ENCODE measurements at places on chromosomes 3 and 15.
A peak's percentile ranks its signal among the peaks of the same experiment; 100 is the strongest.

DNA sequence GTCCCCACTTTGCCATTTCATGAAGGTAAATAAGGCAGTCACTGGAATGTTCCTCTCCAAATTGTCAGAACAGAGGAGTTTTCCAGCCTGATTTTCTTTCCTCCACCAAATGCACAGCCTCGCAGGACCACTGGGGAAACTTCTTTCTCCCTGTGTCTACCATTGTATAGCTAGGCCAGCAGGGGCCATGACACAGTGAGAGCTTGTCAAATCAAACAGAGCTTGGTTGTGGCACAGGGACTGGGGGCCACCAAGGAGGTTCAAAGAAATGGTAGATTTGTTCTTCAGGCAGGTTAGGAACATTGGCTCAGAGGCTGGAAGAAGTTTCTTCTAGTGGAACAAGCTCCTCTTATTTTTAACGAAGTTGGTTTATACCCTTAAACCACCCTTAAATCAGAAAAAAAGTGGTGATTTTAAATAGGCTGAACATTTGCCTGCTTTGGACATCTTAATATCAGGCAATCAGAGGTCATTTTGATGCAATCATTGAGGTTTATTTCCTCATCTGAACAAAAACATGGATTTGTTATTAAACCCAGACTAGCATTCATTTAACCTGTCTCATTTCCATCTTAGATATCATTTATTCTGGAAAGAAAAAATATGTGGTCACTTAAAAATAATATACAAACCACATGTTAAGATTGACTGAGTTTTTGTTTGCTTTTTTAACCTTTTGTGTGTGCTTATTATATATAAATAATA is 105.6 kb downstream of the GTPBP8 start:
- no peak for DNase-seq

GRCh38 chr3:148319161-148319915 is 378.4 kb upstream of the AGTR1 start:
- DNase-seq: no peak

- no peak for DNase-seq
Measured at GRCh38 chr3:187049462-187050101, 89.7 kb downstream of the RPL39L start.

DNA sequence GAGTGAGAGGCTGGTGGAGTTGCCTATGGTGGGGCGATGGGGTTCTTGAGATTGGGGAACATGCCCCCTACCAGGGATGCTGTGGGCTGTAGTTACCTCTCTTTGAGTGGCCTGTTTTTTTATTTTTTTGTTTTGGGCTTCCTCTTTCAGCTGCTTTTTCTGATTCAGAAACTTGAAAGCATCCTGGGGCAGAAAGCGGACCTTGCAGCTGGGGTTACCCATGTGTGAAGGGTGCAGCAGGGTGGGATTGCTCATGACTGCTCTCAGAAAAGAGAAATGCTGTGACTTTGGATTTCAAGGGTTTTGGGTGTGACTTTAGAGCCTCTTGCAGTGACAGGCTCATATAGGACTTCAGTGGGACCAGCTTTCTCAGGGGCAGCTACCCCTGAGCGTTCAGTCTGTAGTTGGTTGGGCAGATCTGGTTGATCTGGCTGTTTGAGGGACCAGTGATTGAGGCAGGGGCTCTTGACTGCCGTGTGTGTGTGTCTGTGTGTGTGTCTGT is 1.8 kb downstream of the LIMD1 start:
- no peak for DNase-seq

DNA sequence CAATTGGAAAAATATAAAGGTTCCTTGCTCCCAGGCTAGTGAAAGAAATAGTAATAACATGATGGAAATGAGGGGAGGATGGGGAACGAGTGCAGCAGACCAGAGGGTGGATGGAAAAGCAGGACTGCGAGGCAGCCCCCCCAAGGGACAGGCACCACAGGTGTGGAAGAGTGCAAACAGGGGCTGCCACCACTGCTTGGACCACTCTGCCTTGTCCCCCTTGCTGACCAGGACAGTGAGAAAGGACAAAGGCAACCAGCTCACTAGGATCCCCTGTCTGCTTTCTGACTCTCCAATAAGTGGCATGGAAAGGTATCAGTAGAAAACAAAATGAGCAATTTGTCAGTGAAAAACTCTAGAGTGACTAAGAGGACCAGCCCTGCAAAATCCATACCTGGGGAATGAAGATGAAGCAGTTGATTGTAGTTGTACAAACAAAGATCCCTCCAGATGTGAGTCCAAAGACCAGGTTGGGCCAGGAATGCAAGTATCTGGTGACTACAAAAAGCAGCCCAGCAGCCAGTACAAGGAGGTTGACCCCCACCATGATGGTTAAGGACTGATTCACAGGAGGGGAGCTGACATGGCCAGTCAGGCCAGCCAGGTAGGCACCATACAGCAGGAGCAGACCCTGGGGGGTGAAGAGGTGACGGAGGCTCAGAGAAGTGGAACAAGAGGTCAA is 86.6 kb upstream of the GSK3B start:
- DNase-seq: no peak

GRCh38 chr15:95733931-95734330 is 596.6 kb upstream of the NR2F2 start:
- DNase-seq: no peak

GRCh38 chr3:195009616-195010015 is 261.3 kb downstream of the XXYLT1 start:
- no peak for DNase-seq

- DNase-seq: no peak
Measured at GRCh38 chr3:167867981-167868380, 132.5 kb downstream of the SERPINI1 start.

DNA sequence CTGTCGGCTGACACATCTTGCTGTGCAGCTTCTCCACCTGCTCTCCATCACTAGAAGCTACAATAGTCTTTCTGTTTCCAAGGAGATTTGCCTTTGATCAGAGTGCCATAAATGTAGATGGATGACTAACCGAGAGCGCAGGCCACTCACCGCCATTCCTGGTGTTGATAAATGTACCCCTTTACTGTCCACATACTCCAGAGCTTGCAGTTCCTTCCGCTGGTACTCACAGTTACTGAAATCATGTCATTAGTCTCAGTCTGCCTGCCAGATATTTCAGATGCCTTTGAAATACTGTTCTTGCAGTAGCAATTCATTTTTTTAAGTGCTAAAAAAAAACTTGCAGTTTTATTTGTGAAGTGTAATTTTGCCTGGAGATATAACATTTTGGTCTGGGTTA is 72.3 kb downstream of the BLM start:
- DNase-seq: no peak

DNA sequence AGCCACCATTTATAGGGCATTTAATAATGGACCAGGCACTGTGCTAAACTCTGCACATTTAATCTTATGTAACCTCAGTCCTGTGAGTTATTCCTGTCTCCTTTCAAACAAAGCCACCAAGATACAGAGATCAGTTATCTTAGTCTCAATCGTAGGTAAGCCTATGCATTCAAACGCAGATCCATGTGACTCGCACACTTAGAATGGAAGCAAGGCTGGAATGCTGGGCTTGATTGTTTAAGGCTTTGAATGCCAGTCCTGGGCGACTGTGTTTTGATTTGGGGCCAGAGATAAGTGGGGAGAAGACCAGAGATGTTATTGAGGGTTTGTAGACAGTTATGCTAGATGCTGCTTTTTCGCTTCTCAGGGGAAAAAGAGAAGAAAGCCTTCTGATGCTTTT is 22.2 kb downstream of the MED12L start:
- no peak for DNase-seq

DNA sequence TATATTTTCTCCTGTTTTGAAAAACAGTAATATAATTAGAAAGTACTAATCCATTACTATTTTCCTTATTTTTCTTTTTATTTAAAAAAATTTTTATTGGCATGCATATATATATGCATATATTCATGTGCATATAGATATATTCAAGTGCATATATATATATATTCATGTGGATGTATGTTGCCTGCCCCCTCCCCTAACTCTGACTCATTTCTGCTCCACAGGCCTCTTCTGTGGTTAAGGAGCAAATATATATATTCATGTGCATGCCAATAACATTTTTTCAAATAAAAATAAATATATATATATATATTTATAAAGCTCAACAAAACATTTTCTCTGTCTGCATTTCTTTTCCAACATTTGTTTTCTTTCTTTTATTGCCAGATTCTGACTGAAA is 13.6 kb upstream of the CORO2B start:
- no peak for DNase-seq

DNA sequence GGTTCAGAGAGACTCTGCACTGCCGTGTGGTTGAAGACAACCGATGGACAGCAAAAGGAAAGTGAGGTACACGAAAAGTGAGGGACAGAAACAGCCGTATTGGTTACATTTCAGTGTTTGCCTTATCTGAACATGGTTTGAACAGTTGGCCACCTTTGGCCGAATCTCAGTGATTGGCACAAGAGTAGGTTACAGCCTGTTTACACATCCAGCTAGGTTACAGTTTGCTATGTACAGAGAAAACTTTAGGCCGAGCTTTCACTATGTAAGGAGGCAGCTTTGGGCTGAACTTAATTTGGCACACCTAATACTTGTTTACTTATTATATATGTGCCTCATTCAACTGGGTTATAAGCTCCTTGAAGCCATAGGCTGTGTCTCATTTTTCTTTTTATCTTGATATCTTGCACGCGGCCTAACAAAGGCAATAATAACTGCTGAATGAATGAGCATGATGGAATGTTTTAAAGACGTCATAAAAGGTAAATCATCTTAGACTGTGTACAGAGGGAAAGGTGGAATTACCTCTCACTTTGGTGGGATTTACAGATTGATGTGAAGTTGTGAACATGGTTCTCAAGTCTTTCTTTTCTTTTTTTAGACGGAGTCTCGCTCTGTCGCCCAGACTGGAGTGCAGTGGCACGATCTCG is 17.2 kb upstream of the GREM1 start:
- DNase-seq: no peak

GRCh38 chr3:144462337-144462736 is 490.7 kb downstream of the DIPK2A start:
- DNase-seq: no peak

- peak; percentile 25 for DNase-seq
Measured at GRCh38 chr3:10423171-10423882, 82.1 kb downstream of the ATP2B2 start.

DNA sequence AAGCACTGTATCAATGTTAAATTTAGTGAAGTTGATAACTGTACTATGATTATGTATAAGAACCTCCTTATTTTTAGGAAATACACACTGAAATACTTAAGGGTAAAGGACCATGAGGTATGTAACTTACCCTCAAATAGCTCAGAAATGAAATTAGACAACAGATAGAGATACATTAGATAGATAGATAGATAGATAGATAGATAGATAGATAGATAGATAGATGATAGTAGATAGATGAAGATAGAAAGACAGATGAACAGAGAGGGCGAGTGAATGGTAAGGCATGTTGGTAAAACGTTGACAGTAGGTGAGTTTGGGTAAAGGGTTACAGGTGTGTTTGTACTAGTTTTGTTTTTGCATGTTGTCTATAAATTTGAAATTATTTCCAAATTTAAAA is 38.0 kb upstream of the ACAN start:
- DNase-seq: no peak

DNA sequence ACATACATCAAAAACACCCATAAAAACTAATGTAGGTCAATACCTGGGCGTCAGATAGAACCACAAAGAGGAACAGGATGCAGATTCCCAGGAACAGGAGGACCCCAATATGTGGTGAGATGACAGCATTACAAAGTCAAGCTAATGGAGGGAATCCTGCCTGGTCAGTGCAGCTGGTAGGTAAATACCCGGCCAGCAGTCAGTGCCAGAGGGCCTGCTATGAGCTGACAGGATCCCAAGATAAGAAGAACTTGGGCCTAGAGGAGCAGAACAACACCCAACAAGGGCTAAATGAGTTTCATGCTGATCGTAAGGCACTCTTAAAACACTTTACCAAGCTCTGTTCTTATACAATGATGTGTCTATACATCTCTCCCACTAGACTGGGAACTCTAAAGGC is 61.2 kb upstream of the KCNMB2 start:
- no peak for DNase-seq

DNA sequence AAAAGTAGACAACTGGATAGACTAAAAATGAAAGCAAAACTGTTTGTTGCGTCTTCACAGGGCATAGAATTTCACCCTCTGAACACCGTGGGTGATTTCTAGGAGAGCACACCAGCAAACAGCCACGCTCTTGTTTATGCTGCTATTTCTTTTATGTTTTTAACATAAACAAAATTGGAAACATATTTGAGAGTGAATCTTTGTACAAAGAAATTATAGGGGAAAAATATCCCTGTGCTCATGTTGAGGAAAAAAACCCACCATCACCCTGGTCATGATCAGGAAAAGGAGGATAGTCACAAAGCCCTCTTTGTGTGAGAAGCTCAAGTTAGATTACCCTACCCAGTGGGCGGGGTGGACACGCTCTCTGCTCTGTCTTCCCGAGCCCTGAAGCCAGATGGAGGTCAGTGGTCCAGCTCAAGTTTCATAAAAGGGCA is 313.3 kb downstream of the SATB1 start:
- no peak for DNase-seq

DNA sequence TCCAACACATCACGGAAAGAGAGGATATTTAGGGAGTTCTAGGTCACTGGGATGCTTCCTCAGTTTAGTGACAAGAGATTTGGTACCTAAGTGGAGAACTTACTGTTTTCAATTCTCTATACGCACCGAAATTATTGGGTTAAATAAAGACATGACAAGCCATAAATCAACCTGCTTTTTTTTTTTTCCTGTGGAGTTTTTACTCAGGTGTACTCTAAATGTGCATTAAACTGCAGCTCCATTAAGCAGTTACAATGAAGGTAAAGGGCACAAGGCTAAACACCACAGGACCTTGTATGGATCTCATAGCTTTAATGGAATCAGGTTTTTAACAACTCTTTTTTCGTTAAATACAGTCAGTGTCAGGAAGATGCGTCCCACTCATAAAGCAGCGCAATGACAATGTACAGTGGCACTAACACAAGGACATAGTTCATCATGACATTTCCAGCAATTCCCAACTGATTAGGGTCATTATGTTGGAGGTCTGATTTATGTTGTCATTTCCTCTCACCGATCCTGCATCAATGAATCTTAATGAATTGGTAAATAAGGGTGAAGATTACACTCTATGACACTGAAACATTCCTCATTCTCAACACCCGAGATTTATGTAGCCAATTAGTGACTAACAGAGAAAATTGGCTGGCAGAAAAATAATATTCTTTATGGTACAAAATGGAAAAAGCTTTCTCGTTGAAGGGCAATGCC is 355.2 kb downstream of the FOXP1 start:
- DNase-seq: no peak

DNA sequence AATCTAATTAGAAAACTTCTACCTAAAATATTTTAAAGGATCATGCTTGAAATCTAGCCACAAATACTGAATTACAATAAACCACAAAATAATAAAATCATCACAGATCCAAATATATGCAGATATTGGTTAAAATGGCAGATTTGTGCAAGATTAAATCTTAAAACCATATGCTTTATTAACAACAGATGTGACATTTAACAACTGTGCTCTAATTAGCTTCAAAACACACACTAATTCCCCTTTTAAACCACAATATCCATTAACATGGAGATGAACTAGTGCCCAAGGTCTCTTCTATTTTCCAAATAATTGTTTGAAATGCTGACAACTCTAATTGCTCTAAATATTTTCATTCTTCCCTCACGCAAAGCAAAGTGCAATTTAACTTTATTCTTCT is 1530.3 kb downstream of the SI start:
- DNase-seq: no peak
